ENCODE measurements at places on chromosomes 13 and 19.

DNA sequence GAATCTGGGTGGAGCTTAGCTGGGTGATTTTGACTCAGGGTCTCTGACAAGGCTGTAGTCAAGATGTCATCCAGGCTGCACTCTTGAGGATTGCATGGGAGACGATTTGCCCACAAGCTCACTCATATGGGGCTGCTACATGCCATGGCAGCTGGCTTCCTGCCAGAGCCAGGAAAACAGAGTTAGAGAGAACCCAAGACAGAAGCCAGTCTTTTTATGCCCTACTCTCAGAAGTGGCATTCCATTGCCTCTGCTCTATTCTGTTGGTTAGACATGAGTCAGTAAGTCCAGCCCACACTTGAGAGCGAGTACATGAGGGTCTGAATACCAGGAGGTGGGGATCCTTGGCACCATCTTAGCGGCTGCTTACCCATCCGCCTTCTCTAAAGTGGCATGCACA, 9.5 kb downstream of the POLR1D start:
- no peak for DNase-seq

DNA sequence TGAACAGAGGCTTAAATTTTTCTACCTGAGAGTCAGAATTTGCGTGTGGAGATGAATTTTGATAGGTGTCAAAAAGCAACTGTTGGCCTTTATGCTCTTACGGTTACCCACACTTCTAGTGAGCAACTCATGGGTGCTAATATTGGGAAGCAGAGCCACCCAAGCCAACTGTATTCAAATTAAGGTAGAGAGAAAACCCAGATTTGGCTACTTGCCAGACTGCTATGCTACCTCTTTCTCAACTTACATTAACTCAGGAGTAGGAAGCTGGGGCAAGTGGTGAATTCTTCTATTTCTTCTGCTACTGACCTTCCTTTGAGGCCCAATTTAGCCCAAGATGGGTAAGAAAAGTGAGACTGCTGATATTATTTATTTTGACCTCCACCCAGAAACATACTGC, 83.9 kb downstream of the OLFM4 start:
- DNase-seq: no peak

- no peak for DNase-seq
These were observed 3.8 kb downstream of the S1PR2 start for GRCh38 chr19:10227026-10227971.

- DNase-seq: no peak
These were observed 11.9 kb downstream of the EFNB2 start for GRCh38 chr13:106523576-106523975.

DNA sequence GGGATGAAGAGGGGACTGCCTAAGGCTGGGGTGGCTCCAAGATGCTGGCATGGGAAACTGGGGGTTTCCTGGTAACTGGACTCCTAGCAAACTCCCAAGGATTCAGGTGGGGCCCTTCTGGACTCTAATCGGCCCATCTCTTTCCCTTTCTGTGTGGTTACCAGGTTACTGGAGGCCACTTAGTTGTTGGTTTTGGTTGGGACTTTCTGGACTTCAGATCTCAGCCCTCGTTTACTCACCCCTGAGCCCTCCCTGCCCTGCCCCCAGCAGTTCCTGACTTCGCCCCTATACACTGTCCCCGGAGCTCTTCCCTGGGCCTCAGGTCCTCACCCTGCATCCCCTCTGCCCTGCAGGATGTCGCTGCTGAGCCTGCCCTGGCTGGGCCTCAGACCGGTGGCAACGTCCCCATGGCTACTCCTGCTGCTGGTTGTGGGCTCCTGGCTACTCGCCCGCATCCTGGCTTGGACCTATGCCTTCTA, 328 bp downstream of the CYP4F12 start:
- DNase-seq: no peak

- DNase-seq: peak; percentile 80
These were observed 3.7 kb downstream of the WDR87 start for GRCh38 chr19:37902668-37903067.

- DNase-seq: no peak
These were observed 12.1 kb upstream of the SLC25A42 start for GRCh38 chr19:19051478-19052213.

- no peak for DNase-seq
These were observed 1.2 kb downstream of the PTPRS start for GRCh38 chr19:5339198-5339949.

DNA sequence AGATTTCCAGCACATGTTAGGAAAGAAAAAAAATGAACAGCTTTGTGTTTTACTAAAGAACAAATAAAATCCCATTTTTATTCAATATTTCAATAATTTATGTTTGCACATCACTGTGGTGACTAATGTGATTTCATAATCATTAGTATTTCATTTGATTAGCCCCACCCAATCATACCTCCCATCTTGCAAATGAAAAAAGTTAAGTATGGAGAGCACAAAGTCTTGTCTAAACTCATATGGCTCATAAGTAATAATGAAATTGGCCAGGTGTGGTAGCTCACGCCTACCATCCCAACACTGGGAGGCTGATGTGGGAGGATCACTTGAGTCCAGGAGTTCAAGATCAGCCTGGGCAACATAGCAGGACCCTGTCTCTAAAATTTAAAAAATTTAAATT, 3.8 kb downstream of the ZNF490 start:
- no peak for DNase-seq

- DNase-seq: no peak
These were observed 626 bp upstream of the BCL3 start for GRCh38 chr19:44747739-44748425.

DNA sequence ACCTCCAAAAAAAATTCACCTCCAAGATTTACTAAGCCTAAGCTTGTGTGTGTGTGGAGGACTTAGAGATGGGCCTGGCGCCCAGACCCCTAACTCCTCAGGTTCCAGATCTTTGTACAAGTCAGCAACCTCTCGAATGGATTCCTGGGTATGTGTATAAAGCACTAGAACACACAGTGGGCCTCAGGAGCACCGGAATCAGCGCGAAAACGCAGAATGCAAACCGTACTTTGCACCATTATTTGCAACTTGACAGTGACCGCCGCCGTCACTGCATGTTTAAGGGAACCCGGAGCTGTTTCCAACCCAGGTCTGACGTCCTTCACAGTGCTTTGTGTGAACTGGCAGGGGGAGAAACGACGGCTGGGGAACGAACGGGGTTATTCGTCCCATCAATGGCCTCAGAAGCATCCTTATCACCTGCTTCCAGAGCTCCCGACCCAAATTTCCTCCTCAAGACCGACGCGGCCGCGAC, 688 bp downstream of the ZNF606 start:
- DNase-seq: peak; percentile 6

- DNase-seq: no peak
These were observed 591.7 kb downstream of the GPC6 start for GRCh38 chr13:93818345-93818744.

- no peak for DNase-seq
These were observed 24.8 kb upstream of the ZNF527 start for GRCh38 chr19:37346091-37346490.

GRCh38 chr13:41848435-41849255, 112.3 kb downstream of the VWA8 start:
- no peak for DNase-seq

Data from dermis microvascular lymphatic vessel endothelial cell (primary cell).